ENCODE measurements at places on chromosomes 1 and 21.

- DNase-seq = no peak
Measured at GRCh38 chr1:16925635-16926490, 4.1 kb downstream of the CROCC start.

GRCh38 chr1:156926175-156926574, 5.7 kb downstream of the LRRC71 start:
- DNase-seq = no peak

DNA sequence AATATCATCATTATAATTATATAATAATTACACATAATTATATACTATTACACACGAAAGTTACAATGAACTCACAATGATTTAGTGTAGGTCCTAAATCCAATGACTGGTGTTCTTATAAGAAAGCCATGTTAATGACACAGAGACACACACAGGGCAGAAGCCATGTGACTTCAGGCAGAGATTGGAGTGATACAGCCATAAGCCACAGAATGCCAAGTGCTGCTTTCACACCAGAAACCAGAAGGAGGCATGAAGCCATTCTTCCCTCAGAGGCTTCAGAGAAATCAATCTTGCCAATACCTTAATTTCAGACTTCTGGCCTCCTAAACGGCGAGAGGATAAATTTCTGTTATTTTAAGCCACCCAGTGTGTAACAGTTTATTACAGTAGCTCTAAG, 147.4 kb upstream of the KRTAP19-8 start:
- no peak for DNase-seq

DNA sequence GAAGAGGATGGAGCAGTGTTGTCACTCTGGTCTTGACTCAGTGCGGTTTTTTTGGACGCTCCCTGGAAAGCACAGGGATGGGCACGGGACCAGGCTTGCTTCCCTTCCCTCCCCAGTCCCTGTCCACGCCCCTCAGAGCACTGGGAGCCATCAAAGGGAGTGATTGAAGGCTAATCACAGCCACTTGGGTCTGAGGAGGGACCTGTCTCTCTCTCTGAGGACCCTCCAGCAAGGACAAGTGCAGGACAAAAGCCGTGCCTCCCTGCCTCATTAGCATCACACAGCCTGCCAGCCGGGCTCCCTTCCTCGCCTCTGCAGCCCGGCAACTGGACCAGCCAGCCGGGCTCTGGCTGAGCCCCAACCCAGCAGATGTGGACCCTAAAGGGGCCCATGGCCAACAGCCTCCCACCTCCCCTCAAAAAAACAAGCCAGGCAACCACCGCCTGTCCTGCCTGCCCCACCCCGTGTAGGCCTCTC, 18.6 kb upstream of the PDZK1IP1 start:
- no peak for DNase-seq

DNA sequence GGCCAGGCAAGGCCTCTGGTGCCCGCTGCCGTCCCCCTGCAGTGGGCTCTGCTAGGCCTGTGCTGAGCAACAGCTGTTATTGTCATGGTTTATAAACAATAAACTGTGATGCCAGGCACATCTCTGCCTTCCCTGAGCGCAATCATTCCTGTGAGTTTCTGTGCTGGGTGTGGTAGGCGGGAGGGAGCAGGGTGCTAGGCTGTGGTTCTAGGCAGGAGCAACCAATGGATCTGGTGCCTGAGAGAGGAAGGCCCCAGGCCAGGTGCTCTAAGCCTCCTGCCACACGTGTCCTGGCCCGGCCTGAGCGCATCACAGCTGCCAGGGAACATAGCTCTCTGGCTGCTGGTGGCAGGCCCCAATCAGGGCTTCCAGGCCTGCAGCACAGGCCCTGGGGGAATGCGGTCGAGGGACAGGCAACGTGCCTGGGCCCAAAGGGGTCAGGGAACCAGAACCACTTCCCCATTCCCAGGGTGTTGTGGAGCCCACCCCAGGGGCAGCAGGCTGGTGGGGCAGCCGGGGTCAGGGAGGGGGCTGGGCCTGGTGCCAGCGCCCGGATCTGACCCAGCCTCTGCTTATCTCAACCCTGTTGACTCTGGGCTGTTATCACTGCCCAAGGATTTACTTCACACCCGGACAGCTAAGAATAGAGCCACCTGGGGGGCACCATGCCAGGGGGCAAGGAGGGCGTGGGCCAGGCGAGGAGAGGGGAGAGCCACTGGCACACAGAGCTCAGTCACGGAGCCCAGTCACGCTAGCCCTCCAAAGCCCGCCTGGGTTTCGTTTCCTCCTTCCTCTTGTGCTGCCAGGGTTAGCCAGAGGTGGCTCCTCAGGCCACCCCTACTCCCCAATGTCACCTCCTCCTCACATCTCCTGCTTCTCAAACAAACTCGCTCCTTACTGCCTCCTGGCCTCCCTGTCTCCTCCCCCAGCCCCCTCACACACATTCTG, 11.5 kb downstream of the TRIM46 start:
- no peak for DNase-seq

DNA sequence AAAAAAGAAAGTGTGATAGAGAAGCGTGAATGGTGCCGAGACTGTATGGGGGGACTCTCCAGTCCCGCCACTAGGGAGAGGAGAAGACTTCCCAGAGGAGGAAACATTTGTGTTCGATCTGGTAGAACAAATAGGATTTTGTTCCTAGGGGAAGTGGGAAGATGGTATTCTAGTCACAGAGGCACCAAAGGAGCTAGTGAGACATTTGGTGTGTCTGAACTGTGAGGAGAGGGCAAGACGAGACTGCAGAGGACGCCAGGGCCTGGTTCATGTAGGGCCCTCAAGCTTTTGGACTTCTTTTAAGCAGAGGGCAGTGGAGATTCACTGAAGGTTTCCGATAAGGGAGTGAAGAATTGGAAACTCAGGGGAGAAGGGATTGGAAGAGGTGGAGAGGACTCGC, 2.9 kb downstream of the BTBD19 start:
- DNase-seq = no peak

DNA sequence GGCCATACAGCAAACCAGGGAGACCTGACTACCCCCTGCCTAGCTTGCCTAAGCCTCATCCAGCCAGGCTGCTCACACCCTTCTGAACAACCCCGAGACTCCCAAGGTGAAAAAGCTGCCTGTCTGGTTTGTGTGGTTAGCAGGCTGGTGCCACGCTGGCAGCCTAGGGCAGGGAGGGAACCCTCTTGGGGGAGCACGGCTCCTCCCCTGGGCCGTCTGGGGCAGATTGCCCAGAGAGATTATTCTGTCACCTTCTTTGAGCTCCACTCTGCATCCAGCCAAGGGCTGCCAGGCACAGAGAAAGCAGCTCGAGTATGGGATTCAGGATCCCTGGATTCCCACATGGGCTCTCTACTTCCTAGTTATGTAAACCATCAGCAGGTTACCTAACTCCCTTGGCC, 27.5 kb upstream of the TCEA3 start:
- peak; percentile 7 for DNase-seq

- no peak for DNase-seq
Measured at GRCh38 chr1:154843636-154844296, 26.3 kb downstream of the KCNN3 start.

GRCh38 chr1:3356827-3357460, 97.5 kb upstream of the ARHGEF16 start:
- no peak for DNase-seq

- no peak for DNase-seq
Measured at GRCh38 chr1:41478118-41478748, 6.2 kb downstream of the EDN2 start.

- no peak for DNase-seq
Measured at GRCh38 chr1:228318823-228319241, 87.8 kb downstream of the TRIM11 start.

- no peak for DNase-seq
Measured at GRCh38 chr1:157135646-157136045, 2.5 kb downstream of the ETV3 start.

- DNase-seq = no peak
Measured at GRCh38 chr1:37999430-38000232, 5.7 kb downstream of the FHL3 start.

- DNase-seq = no peak
Measured at GRCh38 chr1:158434741-158435140, 8.7 kb upstream of the OR10K2 start.

GRCh38 chr1:152228831-152229230, 4.8 kb upstream of the HRNR start:
- DNase-seq = no peak

DNA sequence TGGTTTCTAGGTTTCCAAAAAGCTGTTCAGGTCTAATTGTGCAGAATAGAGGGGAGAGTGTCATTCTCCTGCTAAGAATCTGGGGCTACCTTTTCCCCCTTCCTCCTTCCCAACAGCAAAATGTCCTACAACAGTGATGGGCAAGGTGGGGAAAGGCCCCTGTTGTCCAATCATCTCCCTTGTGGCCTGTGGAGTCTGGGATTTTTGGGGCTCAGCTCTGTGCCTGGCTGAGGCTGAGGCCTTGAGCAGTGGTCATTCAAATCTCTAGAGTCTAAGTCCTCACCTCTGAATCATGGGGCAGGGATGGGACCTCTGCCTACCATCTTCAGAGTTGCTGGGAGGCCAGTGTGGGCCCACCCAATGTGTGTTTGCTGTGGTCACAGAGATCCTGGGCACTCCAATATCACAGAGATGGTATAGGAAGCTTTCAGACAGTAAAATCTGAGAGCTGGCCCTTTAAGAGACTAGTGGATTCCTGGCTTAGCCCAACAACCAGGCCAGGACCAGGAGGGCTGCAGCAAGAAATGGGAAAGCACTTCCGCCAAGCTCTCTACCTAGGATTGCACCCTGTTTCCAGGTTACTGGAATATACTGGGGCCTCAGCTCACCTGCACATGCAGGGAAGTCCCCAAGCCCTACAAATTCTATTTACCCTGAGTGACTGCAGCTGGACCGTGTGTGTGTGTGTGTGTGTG, 28.5 kb upstream of the TENT5C start:
- no peak for DNase-seq

DNA sequence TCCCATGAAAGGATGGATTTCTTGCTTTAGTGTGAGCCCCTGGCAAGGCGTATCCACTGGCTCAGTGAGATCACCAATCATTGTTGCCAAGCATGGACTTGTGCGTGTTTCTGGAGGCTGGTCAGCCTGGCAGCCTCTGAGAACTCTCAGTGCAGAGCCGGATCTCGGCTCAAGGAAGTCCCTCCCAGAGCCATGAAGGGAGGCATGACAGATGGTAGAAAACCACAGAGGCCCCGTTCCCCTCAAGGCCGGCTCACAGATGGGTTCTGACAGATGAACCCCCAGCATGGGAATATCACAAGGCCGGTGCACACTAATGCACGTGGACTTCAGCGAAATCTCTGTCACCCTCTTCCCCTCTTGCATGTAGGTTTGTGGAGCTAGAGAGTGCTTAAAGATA, 290.5 kb downstream of the AJAP1 start:
- DNase-seq = no peak

DNA sequence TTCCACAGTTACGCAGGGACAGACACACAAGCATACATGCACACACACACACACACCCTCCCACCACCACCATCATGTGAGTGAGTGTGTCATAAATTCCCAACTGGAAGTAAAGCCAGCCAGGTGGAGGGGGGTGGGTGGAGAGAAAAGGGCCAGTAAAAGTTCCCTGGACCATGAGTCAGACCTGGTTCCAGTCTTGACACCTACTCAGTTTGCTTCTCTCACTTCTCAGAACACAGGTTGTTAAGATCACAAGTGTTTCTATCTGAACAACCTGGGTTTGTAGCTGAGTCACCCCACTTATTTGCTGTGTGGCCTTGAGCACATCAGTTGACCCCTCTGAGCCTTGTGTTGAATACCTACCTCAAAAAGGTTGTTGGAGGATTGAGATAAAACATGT, 9.6 kb downstream of the EPHA10 start:
- DNase-seq = no peak

GRCh38 chr1:83029050-83029449, 969.9 kb downstream of the TTLL7 start:
- no peak for DNase-seq

DNA sequence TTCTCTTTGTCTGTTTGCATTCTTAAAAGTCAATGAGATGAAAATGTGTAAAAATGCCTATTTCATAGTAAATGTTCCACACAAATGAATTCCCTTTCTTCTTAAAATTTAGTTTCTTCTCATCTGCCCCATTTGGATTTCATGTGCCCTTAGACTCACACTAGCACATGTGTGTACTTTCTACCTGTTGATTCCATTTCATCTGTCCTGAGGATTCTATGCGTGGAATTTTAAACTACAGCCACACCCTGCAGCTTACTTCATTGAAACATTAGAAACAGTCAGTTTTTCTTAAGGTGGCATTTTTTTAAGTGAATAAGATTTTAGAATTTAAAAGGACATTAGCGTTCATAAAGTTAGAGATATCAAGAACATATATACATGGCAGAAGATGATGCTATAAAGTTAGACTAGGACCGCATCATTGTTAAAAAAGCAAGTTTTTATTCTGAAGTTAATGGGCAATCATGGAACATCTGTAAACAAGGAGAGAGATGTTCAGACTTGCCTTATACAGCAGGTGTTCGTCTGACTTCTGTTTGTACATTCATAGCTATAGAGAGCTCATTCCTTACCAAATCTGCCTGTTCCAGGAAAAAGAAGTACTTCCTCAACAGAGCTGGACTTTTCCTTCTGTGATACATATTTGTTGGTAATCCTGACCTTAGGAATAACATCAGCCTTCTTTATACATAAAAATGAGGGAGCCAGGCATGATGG, 3.9 kb upstream of the TUT4 start:
- DNase-seq = no peak

GRCh38 chr1:38724160-38725131, 135.1 kb downstream of the RRAGC start:
- no peak for DNase-seq

GRCh38 chr21:45761704-45762103, 118.2 kb downstream of the PCBP3 start:
- no peak for DNase-seq

- no peak for DNase-seq
Measured at GRCh38 chr1:185463011-185463410, 146.0 kb upstream of the IVNS1ABP start.

DNA sequence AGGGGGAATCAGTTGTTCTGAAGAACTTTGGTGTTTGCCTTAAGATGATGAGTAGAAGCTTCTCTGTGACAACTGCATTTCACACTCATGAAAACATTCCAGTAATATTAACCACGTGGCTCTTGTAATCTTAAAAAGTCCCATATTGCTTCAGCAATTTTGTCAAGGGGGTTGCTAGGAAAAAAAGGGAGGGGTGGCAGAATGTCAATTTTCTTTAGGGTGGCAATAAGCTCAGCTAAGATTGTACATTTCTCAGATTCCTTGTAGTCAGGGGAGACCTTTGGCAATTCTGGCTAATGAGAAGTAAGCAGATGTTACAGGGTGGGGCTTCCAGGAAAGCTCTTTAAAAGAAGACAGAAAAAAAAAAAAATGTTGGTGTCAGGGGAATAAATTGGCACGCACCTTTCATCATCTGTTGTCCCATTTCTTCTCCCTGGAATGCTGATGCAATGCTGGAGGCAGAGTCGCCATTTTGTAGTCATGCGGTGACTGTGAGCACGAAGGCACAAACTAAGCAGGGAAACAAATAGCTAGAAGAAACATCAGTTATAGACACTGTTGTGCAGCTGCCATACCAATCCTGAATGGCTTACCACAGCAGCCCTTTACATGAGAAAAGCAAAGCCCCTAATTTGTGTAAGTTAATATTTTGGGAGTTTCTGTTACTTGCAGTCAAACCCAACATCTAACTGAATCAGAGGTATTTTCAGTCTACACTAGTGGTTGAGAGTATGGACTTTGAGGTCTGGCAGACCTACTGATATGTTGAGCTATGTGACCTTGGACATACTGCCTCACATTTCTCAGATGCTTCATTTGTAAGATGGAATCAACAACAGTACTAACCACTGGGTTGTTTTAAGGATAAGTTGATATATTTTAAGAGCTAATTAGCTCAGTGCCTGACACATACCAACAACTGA, 56.1 kb upstream of the MRPS6 start:
- DNase-seq = no peak

- DNase-seq = no peak
Measured at GRCh38 chr1:14626869-14627607, 28.6 kb downstream of the KAZN start.

- peak; percentile 53 for DNase-seq
Measured at GRCh38 chr1:29120947-29121485, 2.7 kb downstream of the TMEM200B start.
